ENCODE measurements at places on chromosomes 3 and 15.

DNA sequence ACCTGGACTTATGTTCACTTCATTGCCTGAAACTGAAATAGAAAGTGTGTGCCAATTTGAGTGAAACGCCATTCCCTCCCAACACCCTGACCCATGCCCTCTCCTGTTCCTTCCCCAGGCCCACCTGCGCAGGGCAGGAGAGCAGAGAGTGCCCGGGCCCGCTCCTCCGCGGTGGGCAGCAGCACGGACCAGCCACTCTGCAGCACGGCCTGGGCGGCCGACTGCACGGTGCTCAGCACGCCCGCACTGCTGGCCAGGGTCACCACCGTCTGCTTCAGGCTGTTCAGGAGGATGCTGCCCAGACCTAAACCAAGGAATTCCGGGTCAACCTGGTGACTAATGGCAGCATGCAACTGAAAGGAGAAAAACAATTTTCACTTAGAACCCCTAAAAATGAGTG, 66.0 kb downstream of the HERC2 start:
- no peak for DNase-seq

GRCh38 chr3:173058229-173058628, 82.8 kb downstream of the SPATA16 start:
- no peak for DNase-seq

GRCh38 chr3:121992601-121993560, 29.2 kb downstream of the ILDR1 start:
- no peak for DNase-seq

DNA sequence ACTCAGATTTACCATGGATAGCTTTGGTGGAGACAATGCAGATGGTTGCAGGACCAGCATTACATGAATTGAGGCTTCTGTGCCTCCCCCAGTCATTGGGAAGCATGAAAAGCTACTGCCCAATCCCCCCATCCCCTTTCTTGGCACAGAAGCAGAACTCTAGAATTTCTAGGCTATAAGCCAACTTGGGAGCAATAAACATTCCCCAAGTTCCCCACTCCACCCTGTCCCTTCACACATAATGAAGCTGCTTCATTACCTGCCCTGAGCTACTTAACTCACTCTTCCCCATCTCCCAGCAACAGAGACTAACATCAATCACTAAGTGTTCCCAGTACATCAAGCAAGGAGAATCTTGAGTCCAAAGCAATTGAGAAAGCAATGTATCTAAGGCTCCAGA, 164.5 kb downstream of the RORA start:
- no peak for DNase-seq

- DNase-seq, result peak; percentile 71
Observed at GRCh38 chr15:39833515-39833981, 50.9 kb upstream of the FSIP1 start.

- no peak for DNase-seq
Observed at GRCh38 chr15:77533578-77534430, 98.9 kb downstream of the LINGO1 start.

GRCh38 chr15:99921101-99921500, 187.9 kb upstream of the LYSMD4 start:
- DNase-seq, result no peak

DNA sequence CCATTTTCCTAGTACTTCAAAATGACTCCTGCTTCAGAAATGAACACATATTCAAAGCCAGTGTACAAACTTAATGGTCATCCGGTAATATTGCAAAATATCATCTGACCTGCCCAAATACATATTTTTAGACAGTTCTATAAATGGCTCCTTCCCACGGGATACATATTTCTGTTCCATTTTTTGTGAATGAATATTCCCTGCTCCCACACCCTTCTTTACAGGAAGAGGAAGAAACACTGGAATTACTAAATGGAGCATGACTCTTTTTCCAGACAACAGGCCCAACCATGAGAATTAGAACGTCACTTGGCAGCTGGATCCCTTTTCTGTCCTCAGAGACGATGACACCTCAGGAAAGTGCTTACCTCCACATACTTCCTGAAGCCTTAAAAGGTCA, 38.0 kb upstream of the CBLB start:
- DNase-seq, result peak; percentile 92

- DNase-seq, result no peak
Observed at GRCh38 chr3:177119829-177120228, 77.5 kb downstream of the TBL1XR1 start.

DNA sequence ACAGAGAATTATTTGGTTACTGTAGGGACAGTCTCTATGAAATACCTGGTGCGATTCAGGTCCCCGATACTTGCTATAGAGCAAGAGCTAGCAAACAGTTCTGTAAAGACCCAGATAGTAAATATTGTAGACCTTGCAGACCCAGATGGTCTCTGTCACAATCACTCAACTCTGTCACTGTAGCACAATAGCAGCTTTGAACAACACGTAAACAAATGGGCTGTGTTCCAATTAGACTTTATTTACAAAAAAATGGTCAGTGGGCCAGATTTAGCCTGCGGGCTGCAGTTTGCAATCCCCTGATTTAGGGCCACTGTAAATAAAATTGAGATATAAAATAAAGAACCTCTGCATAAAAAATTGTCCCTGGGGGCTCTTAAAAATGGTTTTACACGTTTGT, 127.7 kb downstream of the SV2B start:
- no peak for DNase-seq

DNA sequence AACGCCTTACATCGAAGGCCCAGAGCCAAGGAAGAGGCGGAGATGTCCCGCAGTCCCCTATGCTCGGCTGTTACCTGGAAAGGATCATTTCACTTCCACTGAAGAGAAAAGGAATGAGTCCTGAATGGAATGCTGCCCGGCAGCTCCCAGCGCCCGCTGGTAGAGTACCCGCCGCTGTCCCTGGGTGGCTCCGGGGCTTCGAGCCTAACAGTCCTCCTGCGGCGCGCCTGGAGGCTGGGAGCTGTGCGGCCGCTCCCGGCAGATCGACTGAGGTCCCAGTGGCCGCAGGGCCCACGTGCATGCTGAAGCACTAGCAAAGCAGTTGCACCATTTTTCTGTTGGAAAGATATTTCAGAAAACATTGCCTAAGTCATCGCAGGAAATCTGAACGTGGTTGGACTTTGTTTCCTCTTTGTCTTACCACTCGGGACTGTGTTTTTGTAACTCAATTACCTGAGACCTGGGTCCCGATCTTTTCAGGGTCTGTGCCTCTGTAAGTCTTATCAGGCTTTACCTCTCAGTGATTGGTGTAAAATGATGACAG, 984 bp downstream of the RNU6-1 start:
- DNase-seq, result peak; percentile 59

Measured in epithelial cell of esophagus (primary cell).